ENCODE measurements at places on chromosomes 6 and 20. TPM values are rescaled to one million over a fixed set of nuclear protein-coding genes. Genes with fewer than 3 reads are reported as not detected.

- peak within 1 kb of the TSS; percentile 67 for H3K4me3 ChIP-seq
- H3K36me3 ChIP-seq, result no peaks in the 10 kb centered on the region
- H3K27ac ChIP-seq, result peak within 1 kb of the TSS; percentile 25
- H3K4me1 ChIP-seq, result peaks cover 19% of the 10 kb centered on the region
- H3K27me3 ChIP-seq, result no peaks in the 10 kb centered on the region
- DNase-seq, result peak; percentile 76
These were observed at the start of gene PLCB4 for GRCh38 chr20:9068841-9069663. TSS of gene PLCB4 (plus strand) at chr20:9069087. CDS start at chr20:9307815, 238,728 bp downstream.

- peaks cover 1% of the 10 kb centered on the region for H3K27me3 ChIP-seq
- H3K36me3 ChIP-seq, result no peaks in the 10 kb centered on the region
- H3K27ac ChIP-seq, result no peak overlapping the region
- peaks cover 9% of the 10 kb centered on the region for H3K4me1 ChIP-seq
- peak; percentile 47 for DNase-seq
- H3K4me3 ChIP-seq, result no peak overlapping the region
These were observed 2.8 kb downstream of the FOXS1 start for GRCh38 chr20:31842471-31843157.

The LRP11 gene
- 33.8 TPM for total RNA-seq

- no peak overlapping the region for H3K4me3 ChIP-seq
- no peaks in the 10 kb centered on the region for H3K27me3 ChIP-seq
- peaks cover 11% of the 10 kb centered on the region for H3K4me1 ChIP-seq
- no peak for DNase-seq
- H3K27ac ChIP-seq, result no peak overlapping the region
These were observed 78.2 kb downstream of the LAMA4 start for GRCh38 chr6:112176175-112176574.

- H3K27me3 ChIP-seq, result no peaks in the 10 kb centered on the region
- no peak for DNase-seq
- H3K36me3 ChIP-seq, result no peaks in the 10 kb centered on the region
- no peak overlapping the region for H3K27ac ChIP-seq
These were observed 116.5 kb upstream of the HDAC2 start for GRCh38 chr6:114087496-114087895.

The CENPW gene
- total RNA-seq, result 54.5 TPM

DNA sequence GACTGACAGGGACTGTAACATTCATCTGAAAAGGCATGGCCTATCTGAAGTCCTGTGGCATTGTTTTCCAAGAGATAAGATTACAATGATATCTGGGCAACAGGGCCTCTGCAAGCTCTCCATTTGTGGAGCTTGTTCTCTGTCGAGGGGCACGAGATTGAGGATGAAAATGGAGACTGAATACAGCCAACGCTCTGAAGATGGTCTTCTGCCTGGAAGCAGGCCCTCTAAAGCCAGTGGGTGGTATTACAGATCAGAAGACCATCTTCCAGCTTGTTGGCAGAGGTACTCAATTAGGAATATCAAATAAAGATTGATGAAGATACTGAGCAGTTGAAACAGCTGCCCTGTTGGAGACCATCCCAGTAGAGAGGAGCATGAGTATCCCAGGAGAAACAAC lies 288.2 kb downstream of the CENPW start:
- H3K27me3 ChIP-seq, result no peaks in the 10 kb centered on the region
- H3K27ac ChIP-seq, result no peak overlapping the region
- H3K4me1 ChIP-seq, result peaks cover 2% of the 10 kb centered on the region
- no peak overlapping the region for H3K4me3 ChIP-seq

The DEFB132 gene
- not detected for total RNA-seq

GRCh38 chr6:7785243-7786035 lies 59.5 kb downstream of the BMP6 start:
- no peak for DNase-seq
- H3K27ac ChIP-seq, result no peak overlapping the region
- no peaks in the 10 kb centered on the region for H3K4me1 ChIP-seq
- H3K4me3 ChIP-seq, result no peak overlapping the region
- no peaks in the 10 kb centered on the region for H3K27me3 ChIP-seq
- no peaks in the 10 kb centered on the region for H3K36me3 ChIP-seq

DNA sequence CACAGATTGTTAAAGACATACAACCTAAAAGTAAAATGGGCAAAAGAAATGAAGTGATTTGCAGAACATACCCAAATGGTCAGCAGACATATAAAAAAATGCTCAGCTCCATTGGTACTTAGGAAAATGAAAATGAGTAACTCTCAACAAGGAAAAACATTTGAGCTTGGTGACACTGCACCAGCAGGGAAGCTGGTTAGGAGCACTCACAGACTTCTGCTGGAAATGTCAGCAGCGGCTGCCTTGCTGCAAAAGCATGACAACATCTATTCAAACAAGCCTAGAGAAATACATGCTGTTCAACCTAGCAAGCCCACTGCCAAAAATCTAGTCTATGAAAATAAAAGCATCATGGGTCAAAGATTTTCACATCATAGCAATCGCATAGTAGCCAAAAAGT lies 99.0 kb upstream of the FOXQ1 start:
- DNase-seq, result no peak
- H3K4me3 ChIP-seq, result no peak overlapping the region
- H3K36me3 ChIP-seq, result no peaks in the 10 kb centered on the region
- no peaks in the 10 kb centered on the region for H3K27me3 ChIP-seq
- peaks cover 13% of the 10 kb centered on the region for H3K4me1 ChIP-seq
- H3K27ac ChIP-seq, result no peak overlapping the region

The ARHGAP18 gene
- 15.0 TPM for total RNA-seq

DNA sequence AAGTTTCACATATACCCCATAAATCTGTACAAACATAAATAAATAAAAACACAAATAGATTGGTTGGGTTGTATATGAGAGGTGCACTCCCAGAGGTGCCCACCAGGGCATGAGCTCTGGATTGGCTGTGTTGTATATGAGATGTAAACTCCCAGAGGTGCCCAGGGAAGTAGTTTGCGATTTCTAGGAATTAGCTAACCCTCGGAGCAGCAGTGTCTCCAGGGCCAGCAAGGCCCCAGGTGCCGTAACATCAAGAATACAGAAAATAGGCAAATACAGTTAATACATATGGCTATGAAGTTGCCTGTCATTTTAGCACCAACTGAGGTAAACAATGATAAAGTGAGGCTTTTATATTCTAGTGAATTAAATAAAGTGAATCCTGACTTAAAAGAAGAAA lies 5.4 kb upstream of the GINM1 start:
- no peak overlapping the region for H3K27ac ChIP-seq
- no peaks in the 10 kb centered on the region for H3K36me3 ChIP-seq
- no peaks in the 10 kb centered on the region for H3K27me3 ChIP-seq

- no peaks in the 10 kb centered on the region for H3K4me1 ChIP-seq
- H3K27ac ChIP-seq, result no peak overlapping the region
- DNase-seq, result peak; percentile 39
- H3K36me3 ChIP-seq, result no peaks in the 10 kb centered on the region
These were observed 14.5 kb downstream of the ADISSP start for GRCh38 chr20:3753098-3753497.

GRCh38 chr6:3410385-3411360 lies 46.2 kb downstream of the SLC22A23 start:
- H3K4me3 ChIP-seq, result no peak overlapping the region
- H3K4me1 ChIP-seq, result peaks cover 42% of the 10 kb centered on the region
- H3K27me3 ChIP-seq, result no peaks in the 10 kb centered on the region
- H3K36me3 ChIP-seq, result no peaks in the 10 kb centered on the region

The ATP6V1G2 gene
- total RNA-seq, result 1.8 TPM

DNA sequence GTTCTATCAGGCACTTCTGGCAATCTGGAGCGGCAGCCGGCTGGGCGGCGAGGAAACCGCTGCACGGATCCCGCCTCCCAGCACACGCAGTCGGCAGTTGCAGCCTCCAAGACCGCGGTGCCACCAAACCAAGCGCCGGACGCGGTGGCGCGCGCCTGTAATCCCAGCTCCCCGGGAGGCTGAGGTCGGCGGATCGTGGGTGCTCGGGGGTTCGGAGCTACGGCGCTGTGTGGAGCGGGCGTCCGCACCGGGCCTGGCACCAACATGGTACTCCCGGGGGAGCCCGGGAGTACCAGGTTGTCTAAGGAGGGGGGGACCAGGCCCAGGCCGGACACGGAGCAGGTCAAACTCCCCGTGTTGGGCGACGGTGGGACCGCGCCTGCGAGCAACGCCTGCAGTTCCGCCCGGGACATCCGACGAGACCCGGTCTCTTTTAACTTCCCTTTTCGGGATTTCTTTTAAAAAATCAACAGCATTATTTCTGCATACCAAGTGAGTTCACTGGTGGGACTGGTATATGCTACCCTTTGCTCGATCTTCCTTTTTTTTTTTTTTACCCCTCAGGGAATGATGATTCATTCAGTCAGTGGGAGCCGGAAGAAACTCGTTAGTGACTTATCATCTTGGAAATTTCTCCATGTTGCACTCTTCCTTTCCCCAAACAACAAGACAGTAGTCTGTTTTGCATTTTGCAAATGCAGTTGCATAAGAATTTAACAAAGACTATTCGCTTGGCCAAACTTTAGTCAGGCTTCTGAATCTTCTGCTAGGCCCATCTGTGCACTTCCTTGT lies 27.6 kb downstream of the ZNF311 start:
- H3K4me3 ChIP-seq, result peak overlapping the region; percentile 18
- H3K27me3 ChIP-seq, result no peaks in the 10 kb centered on the region
- H3K27ac ChIP-seq, result peak overlapping the region; percentile 96
- H3K36me3 ChIP-seq, result no peaks in the 10 kb centered on the region
- DNase-seq, result peak; percentile 87
- peaks cover 43% of the 10 kb centered on the region for H3K4me1 ChIP-seq

DNA sequence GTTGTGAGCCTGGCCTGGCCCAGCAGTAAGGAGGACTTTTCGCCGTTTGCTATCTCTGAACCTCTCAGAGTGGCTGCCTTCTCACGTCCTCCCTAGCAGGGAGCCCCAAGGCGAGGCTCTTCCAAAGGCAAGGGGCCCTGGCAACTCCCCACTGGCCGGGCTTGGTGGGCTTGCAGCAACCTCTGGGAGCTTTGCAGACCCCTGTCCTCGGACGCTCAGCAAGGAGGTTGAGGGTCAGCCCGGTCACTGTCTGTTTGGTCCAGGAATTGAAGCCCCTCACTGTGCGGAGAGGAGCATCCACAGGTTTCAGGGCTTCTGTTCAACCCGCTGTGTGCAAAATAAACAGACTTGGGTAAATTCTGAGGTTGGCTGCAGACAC lies 28.2 kb upstream of the TBXT start:
- no peaks in the 10 kb centered on the region for H3K4me1 ChIP-seq
- no peak for DNase-seq
- H3K27ac ChIP-seq, result no peak overlapping the region
- H3K27me3 ChIP-seq, result peaks cover 90% of the 10 kb centered on the region
- H3K4me3 ChIP-seq, result no peak overlapping the region

DNA sequence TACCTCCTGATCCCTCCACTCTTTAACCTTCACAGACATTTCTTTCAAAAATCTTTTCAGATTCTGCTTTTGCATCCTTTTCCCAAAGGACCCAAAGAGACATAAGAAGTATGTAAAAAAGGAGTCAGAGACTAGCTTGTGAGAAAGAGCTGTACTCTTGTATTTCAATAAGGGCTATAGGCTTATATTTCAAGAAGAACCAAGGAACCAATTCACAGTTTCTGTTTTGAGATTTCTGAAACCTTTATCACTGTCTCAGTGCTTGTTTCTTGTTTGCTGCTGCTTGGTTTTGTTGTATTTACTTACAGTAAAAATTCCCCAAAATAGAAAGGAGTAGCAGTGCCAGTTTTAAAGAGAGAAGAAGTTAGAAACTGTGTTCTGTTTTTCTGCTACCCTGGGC lies 461.6 kb upstream of the ID4 start:
- no peak for DNase-seq
- H3K4me1 ChIP-seq, result peaks cover 14% of the 10 kb centered on the region
- no peak overlapping the region for H3K4me3 ChIP-seq
- H3K36me3 ChIP-seq, result no peaks in the 10 kb centered on the region
- no peak overlapping the region for H3K27ac ChIP-seq

- peaks cover 13% of the 10 kb centered on the region for H3K27me3 ChIP-seq
- no peak for DNase-seq
- no peaks in the 10 kb centered on the region for H3K36me3 ChIP-seq
- H3K4me1 ChIP-seq, result no peaks in the 10 kb centered on the region
- H3K27ac ChIP-seq, result no peak overlapping the region
These were observed 25.5 kb downstream of the EYA2 start for GRCh38 chr20:46920114-46920513.

GRCh38 chr20:62887152-62887859 lies 25.7 kb upstream of the TCFL5 start:
- H3K36me3 ChIP-seq, result peaks cover 21% of the 10 kb centered on the region
- no peaks in the 10 kb centered on the region for H3K4me1 ChIP-seq
- DNase-seq, result no peak
- no peak overlapping the region for H3K27ac ChIP-seq

DNA sequence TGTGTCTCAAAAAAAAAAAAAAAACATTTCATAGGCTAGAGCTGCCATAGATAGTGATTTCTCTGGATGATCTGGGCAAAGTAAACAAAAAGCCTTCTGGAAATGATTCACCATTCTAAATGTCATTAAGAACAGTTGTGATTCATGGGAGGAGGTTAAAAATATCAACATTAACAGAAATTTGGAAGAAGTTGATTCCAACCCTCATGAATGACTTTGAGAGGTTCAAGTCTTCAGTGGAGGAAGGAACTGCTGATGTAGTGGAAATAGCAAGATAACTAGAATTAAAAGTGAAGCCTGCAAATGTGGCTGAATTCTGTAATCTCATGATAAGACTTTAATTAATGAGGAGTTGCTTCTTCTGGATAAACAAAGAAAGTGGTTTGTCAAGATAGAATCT lies 26.8 kb upstream of the MMP24 start:
- peaks cover 9% of the 10 kb centered on the region for H3K4me1 ChIP-seq
- H3K4me3 ChIP-seq, result no peak overlapping the region
- DNase-seq, result no peak
- H3K27ac ChIP-seq, result peak overlapping the region; percentile 23

The OXT gene
- not detected for total RNA-seq

GRCh38 chr6:168457653-168457934 lies 16.6 kb downstream of the SMOC2 start:
- no peak overlapping the region for H3K27ac ChIP-seq
- DNase-seq, result no peak
- no peak overlapping the region for H3K4me3 ChIP-seq
- no peaks in the 10 kb centered on the region for H3K4me1 ChIP-seq
- H3K27me3 ChIP-seq, result peaks cover 95% of the 10 kb centered on the region

DNA sequence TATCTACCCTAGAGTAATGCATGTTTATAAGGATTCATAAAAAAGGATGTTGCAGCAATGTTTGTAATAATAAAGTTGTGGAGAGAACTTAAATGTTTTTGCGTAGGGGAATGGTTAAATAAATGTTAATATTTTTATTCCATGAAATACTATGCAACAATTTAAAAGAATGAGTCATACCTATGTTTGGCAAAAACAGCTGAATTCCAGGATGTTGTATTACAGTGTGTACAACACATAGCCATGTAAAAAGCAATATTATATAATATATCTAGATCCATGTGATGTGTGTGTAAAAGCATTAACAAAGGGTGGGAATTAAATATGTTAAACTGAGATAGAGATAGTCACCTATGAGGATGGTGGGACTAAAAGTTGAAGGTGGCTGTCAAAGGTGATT lies 21.1 kb upstream of the PKIB start:
- H3K4me3 ChIP-seq, result no peak overlapping the region
- no peak overlapping the region for H3K27ac ChIP-seq
- H3K36me3 ChIP-seq, result no peaks in the 10 kb centered on the region
- H3K4me1 ChIP-seq, result no peaks in the 10 kb centered on the region
- no peaks in the 10 kb centered on the region for H3K27me3 ChIP-seq
- no peak for DNase-seq

The TP53INP2 gene
- 4.9 TPM for total RNA-seq
